Activated CD4-positive, alpha-beta T cell treated with anti-CD3 and anti-CD28 coated beads for 36 hours (primary cell): ENCODE measurements at places on chromosomes 5 and 9. TPM values are rescaled to one million over a fixed set of nuclear protein-coding genes. Genes with fewer than 3 reads are reported as not detected.
A peak's percentile ranks its signal among the peaks of the same experiment; 100 is the strongest.

Gene CD14
- 0.26 TPM for total RNA-seq

Gene PNPLA7
- 3.1 TPM for total RNA-seq

DNA sequence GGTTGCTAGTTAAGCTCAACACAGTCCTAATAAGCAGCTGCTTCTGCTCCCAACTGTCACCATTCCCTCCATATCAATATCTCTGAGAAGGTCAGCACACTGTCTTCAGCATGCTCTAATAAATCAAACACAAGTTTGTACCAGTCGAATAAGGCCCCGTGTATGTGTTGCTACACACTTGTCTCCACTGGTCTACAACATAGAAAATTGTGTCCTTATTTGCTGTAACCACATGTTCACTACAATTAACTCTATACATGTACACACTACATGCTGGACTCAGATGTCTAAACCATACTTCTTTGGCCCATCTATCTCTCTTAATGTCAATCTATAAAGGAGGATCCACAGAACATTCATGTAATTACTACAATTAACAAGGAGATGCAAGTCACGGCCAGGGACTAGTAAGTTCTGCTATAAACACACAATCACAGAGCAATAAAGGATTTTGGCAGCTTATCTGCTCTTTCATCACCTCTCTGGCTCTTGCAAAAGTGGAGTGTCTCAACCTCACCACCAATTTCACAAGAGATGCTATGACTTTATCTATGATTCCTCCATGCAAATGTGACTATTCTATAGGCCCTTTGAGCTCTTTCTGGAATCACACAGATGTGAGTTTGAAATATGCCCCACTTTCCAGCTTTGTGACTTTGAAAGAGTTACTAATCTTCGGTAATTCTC is 143.9 kb downstream of the SEMA5A start:
- no peak for DNase-seq

DNA sequence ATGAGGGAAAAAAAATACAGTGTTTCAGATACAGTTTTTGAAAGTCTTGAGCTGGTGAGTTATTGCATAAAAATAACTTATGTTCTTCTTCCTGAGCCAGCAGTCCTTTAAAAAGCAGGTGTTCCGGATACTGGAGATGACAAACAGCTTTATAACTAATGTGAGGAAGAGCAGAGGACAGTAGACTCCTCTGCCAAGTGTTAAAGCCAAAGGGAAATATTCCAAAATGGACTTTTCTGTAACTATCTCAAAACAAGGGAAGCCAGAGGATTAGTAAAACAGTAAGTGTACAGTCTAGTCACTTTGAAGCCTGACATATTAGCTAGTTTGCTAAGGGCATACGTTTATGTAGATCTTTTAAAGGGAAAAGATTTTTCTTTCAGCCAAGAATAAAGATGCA is 11.0 kb upstream of the SNCAIP start:
- no peak for DNase-seq

Gene OR1Q1
- total RNA-seq: not detected

Gene EPB41L4B
- total RNA-seq: 0.33 TPM

GRCh38 chr9:16619402-16619801 is 251.1 kb downstream of the BNC2 start:
- DNase-seq: no peak

DNA sequence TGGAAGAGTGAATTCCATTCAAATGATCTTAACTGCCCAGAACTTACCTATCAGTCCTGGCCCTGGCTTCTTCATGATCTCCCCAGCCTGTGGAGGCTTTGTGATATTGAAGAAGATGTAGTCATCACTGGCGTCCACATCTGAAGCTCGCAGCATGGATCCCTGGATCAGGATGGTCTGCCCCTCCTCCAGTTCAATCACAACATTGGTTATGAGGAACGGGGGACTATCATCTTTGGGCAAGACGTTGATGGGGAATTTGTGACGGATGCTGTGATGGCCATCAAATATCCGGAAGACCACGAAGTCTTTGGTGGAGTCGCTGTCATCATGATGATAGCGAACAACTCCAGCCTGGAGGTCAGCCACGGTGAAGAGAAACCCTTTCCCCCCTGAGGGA is 68.0 kb downstream of the FREM1 start:
- no peak for DNase-seq

DNA sequence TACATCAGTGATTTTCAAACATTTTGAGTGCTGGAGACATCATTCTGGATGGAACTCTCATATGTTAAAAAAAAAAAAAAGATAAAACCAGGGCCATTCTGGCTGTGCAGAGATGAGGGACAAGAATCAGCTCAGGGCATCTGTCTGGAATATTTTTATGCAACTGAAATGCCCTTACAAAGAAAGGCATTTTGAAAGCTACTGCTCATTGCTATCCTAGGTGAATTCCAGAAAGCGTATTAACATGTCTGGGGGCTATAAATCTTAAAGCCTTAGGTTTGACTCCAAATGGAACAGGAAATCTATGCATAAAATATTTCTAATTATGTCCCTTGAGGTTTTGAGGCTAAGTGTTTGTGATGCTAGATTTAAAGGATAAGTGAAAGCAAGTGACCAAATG is 14.9 kb upstream of the PCSK1 start:
- no peak for DNase-seq

- DNase-seq: no peak
Measured at GRCh38 chr5:144284931-144285502, 114.3 kb downstream of the KCTD16 start.

Gene TRUB2
- total RNA-seq: 37.5 TPM

DNA sequence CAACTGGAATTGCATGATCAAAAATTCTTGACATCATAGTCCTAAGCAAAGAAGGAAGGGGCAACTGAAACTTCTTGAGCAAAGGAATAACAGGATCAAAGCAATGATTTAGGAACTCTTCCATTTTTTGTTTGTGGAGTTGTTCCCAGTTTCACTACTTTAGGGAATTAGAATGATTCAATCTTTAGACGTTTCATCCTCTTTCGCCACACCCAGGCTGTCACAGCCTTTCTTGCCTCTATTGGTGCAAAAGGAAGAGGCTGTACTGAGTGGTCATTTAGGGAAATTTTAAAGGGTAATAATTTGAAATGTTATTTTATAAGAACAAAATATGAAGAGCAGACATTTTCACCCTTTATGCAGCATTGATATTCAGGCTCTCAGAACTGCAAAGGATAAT is 1026.0 kb upstream of the ARRDC3 start:
- DNase-seq: no peak

- DNase-seq: no peak
Measured at GRCh38 chr5:10474521-10475075, 32.9 kb downstream of the ROPN1L start.

DNA sequence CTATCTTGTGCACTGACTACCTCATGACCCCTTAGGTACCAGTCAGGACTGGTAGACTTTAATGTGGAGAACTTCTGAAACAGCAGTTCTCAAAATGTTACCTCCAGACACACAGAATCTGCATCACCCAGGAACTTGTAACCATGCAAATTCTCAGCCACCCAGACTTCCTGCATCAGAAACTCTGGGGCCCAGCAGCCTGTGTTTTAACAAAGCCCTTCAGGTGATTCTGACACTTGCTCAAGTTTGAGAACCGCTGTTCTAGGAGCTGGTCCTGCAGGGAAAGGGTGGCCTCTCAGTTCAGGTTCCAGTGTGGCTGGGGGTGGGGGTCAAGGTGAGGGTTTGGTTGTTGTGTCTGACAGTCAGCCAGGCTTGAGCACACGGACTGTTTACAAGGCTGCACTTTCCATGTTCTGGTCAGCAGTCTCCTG is 28.4 kb downstream of the ZFP62 start:
- DNase-seq: peak; percentile 69

Gene NOP16
- total RNA-seq: 54.3 TPM

Gene SLC46A2
- not detected for total RNA-seq

Gene FIBCD1
- not detected for total RNA-seq
